ENCODE measurements at places on chromosomes 13 and 19.

GRCh38 chr19:3977242-3978143 lies 6.6 kb upstream of the DAPK3 start:
- DNase-seq = no peak

DNA sequence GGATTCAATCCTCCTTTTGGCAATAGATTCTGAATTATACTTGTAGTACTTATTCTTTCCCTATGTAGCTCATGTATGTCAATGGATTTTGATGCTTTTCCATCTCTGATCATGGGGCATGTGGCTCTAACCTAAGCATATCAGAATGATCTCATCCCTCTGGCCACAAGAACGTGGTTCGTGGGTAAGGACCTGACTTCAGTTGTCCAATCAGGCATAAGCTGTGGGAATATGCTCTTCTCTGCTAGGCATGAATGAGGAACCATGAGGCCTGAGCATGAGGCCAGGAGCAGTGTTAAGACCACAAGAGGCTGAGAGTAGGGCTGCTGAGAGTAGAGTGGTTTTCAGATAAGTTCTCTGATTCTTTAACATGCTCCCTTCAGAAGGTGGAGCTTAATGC lies 292.4 kb upstream of the TSHZ3 start:
- DNase-seq = no peak

DNA sequence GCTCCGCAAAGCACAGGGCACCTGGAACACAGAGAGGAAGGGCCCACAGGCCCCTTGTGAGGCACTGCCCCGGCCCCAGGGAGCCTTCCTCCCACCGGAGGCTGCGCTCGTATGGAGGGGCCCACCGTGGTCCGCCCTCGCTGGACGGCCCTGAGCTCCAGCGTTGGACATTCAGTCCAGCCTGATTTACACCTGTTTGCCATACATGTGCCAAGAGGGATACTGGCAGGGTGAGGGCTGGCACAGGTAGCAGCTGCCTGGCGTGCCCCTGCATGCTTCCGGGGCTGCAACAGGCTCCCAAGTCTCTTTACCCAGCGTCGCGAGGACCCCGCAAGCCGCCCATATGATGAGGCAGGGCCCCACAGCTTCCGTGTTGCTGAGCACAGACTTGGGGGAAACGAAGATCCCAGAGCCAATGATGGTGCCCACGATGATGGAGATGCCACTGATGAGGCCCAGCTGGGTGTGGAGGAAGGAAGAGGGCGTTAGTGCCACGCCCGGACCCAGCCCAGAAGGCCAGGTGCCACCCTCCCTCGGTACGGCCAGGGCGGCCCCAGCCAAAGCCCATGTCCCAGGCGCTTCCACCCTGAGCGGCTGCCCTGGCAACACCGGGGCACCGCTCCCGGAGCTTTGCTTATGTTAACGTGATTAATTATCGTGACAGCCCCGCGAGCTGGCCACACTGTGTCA lies 5.1 kb downstream of the SLC7A9 start:
- no peak for DNase-seq

- no peak for DNase-seq
Measured at GRCh38 chr19:33628921-33629825, 7.4 kb downstream of the CHST8 start.

- DNase-seq = no peak
Measured at GRCh38 chr13:49571299-49572240, 13.8 kb downstream of the RCBTB1 start.

- DNase-seq = peak; percentile 63
Measured at GRCh38 chr13:38385153-38385891, 35.7 kb downstream of the UFM1 start.

GRCh38 chr19:46935066-46935663 lies 74.4 kb downstream of the ARHGAP35 start:
- DNase-seq = no peak

DNA sequence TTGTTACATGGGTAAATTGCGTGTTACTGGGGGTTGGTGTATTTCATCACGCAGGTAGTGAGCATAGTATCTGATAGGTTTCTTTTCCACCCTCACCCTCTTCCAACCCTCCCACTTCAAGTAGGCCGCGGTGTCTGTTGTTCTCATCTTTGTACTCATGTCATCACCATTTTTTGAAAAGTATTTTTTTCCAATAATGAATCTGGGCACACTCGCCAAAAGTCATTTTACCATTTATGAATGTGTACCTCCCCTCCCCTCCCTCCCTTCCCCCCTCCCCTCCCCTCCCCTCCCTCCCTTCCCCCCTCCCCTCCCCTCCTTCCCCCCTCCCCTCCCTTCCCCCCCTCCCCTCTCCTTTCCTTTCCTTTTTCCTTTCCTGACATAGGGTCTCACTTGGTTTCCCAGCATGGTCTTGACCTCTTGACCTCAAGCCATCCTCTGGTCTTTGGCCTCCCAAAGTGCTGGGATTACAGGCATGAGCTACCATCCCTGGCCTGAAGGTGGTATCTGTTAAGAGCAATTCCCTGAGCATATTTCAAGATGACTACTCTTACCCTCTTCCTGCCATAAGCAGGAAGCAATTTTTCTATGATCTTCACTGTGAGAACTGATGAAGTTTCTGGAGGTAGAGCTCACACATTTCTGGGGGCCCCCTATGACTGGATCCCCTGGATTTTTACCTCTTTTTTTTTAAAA lies 15.7 kb downstream of the ZNF627 start:
- no peak for DNase-seq
